Omental fat pad (tissue), 4 donors: ENCODE measurements at places on chromosomes 5 and 9. TPM values are rescaled to one million over a fixed set of nuclear protein-coding genes. Genes with fewer than 3 reads are reported as not detected.

The FAM81B gene
- not detected for total RNA-seq

DNA sequence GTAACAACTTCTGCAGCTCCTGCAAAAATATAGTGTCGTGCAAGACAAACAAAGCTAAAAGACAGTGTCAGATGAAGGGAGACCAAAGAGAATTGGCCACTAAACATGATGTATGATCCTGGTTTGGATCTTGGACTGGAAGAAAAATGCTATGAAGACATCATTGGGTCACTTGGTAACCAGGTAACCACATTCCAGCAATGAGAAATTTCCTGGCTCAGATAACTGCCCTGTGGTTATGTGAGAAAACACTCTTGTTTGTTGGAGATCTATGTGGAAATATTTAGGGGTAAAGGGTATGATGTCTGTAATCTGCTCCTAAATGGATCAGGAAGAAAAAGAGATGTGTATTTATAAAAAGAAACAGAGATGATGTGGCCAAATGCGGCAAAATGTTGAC lies 45.5 kb upstream of the ANKRD33B start:
- no peak for DNase-seq

GRCh38 chr5:7616897-7617296 lies 221.0 kb downstream of the ADCY2 start:
- DNase-seq, result no peak

DNA sequence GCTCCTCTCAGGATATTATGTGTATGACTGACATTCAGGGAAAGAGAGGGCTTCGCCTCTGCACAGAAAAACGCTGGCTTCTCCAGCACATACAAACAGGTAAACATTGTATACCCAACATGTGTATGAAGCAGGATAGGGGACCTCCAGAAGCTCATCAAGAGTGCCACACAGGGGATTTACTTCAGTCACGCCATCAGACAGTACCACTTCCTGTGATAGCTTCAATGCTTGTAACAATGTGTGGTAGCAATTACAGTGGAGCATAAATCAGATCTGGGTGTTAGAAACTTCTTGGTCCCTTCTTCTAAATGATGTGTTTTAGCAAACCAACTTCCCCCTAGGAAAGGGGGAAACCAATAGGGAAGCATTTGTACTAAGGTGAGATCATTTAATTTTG lies 160.8 kb downstream of the TSSK1B start:
- no peak for DNase-seq

DNA sequence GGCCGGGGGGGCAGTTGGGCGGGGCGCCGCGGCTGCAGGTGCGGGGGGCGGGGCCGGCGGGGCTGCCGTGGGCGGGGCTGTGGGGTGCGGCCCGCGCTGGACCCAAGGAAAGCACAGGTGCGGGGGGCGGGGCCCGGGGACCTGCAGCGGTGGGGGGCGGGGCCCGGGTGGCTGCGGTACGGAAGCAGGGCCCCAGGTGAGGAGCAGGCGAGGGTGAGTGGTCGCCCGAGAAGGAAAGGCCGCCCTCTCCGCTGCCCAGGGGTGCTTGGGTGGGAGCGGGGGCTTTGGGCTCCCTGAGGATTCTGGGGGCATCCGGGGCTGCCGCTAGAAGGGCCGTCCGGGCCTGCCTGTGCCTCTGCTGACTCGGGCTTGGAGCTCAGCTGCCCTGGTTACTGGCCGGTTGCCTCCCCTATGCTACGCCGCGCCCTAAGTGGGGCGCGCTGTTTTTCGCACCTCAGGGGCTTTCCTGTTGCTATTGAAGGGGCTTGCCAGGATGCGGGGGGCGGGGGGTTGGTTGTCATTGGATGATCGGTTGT lies 767 bp downstream of the RALGPS1 start:
- DNase-seq, result no peak

- no peak for DNase-seq
These were observed 453.5 kb downstream of the RAB3C start for GRCh38 chr5:59036274-59036961.

- no peak for DNase-seq
These were observed 7.1 kb upstream of the DOCK2 start for GRCh38 chr5:169629847-169630548.

- DNase-seq, result no peak
These were observed 73.4 kb upstream of the BOD1 start for GRCh38 chr5:173689737-173690360.

DNA sequence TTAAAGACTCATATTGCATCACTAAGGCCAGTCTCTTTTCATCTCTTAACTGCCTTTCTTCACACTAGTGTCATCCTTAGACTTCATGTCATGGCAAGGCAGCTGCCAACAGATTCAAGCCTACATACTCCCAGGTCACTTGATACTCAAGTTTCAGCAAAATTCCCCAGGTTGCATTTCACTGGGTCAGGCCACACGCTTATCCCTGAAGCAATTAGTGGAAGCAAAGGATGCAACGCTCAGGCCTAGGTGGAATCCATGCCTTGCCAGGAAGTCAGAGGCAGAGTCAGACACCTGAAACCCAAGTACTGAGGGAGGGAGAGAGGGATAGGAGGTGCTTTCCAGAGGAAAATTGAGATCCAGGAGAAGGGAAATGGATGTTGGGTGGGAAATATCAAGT lies 28.9 kb downstream of the YIPF5 start:
- DNase-seq, result no peak

DNA sequence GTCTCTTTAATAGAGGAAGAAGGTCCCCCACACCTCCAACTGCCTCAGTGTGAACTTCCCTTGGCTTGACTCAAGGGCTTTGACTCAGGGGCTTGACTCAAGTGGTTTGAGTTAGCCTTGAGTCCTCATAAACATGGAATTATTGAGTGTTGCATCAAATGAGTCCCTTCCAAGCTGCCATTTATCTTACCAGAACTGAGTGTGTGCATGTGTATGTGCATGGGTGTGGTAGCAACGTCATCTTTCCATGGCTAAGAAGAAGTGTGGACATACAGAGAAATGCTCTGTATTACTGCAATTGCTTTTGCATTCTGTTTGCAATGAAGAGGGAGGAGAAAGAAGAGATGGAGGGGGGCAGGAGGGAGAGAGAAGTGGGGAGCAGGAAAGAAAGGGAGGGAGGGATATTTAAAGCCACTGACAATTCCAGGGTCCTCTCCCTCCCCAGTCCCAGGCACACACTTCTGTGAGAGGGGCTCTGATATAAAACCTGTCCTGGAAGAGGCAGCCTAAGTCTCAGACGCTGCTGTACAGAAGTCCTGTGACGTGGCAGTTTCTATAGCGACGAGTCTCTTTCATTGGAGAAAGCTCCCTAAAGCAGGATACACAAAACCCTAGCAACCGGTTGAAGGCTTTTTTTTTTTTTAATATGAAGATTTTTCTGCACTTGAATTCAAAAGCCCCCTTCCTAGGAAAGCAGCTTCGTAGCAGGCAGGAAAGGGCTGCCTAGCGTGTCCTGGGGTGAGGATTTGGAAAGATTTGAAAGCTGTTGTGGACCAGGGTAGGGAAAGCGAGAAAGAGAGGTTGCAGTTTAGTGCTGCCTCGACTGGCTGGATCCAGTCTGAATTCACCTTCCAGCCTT lies 93.3 kb upstream of the MAP1B start:
- DNase-seq, result no peak

GRCh38 chr5:173963182-173963838 lies 25.7 kb upstream of the C5orf47 start:
- no peak for DNase-seq

GRCh38 chr9:26756881-26757280 lies 135.7 kb downstream of the CAAP1 start:
- DNase-seq, result no peak
